ENCODE measurements at places on chromosomes 5 and 9.

DNA sequence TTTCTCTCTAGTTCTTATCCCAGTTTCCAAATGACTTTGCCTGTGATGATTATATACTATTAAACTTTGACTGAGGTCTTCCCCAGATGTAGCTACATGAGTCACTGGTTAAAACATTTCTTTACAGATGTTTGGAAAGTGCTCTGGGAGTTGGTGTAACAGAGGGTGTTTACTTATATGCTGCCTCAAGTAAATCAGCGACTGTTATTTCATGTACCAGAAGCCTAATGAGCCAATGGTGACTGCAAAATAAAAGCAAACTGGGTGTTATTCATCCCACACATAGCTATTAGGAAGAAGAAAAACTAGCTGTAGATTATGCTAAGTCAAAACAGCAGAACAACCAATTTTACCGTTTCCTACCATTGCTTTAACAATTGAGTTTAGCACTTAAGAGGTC, 929.7 kb upstream of the SEMA6A start:
- DNase-seq = no peak

DNA sequence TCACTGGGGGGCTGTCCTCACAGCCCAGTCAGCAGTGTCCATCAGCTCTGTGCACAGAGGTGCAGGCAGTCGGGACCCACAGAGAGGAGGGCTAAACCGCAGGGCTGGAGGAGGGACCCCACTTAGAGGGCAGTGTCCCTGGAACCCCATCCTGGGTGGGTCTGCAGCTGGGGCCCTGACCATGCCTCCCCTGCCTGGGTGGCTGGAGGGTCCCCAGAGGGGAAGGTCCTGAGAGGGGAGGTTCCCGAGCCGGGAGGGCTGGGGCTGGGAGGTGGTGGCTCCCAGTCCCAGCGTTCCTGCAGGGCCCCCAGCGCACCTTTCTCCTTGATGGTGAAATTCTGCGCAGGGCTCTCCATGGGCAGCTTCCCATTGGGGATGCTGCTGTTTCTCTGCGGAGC, 32.7 kb downstream of the EXOC3 start:
- no peak for DNase-seq

DNA sequence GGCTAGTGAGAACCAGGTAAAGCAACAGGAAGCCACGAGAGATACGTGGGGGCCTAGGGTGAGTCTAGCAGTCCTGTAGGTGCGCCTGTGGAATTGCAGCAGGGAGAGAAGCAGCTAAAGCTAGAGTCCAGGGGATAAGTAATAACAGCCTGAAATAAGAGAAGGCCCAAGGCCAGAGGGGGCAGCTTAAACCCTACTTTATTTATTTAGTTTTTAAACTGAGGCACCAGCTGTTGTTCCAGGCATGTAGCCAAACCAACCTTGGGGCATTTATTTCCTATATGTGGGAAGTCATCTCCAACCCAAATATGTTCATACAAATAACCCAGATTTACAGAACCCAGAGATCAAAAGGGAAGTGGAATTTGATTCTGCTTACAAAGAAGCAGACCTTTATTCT, 93.5 kb downstream of the GLDC start:
- DNase-seq = no peak

DNA sequence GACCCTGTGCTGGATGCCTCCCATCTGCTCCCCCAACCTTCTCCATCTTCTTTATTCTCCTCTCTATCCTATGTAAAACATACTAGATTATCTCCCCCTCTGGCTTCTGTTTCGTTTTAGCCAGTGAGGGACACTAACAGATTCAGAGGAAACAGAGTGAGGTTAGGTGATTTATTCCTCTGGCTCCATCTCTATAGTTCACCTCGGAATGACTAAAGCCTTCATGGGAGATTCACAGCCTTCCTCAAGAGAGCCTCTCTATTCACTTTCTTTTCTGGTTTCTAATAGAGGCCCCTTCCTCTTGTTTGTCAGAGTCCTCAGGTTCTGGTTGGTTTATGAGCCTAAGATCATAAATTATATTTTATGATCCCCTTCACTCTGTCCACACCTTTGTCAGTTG, 633.1 kb upstream of the TYRP1 start:
- no peak for DNase-seq

DNA sequence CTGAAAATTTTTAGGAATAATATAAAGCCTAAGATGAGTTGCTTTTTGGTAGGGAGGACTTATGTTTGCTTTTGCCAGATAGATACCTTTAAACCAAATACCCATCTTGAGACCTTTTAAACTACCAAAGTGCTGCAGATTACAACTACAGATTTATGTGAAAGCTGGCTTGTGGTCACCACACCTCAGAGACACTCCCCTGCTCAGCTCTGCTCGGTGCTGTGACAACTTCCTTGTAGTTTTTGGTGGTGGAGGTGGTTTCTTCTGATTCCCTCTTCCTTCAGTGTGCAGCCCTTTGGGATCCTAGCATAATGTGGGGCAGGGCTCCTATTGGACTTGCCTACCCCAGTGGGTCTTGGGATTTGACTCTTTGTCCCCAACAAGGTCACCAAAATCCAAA, 29.2 kb downstream of the GARNL3 start:
- no peak for DNase-seq

DNA sequence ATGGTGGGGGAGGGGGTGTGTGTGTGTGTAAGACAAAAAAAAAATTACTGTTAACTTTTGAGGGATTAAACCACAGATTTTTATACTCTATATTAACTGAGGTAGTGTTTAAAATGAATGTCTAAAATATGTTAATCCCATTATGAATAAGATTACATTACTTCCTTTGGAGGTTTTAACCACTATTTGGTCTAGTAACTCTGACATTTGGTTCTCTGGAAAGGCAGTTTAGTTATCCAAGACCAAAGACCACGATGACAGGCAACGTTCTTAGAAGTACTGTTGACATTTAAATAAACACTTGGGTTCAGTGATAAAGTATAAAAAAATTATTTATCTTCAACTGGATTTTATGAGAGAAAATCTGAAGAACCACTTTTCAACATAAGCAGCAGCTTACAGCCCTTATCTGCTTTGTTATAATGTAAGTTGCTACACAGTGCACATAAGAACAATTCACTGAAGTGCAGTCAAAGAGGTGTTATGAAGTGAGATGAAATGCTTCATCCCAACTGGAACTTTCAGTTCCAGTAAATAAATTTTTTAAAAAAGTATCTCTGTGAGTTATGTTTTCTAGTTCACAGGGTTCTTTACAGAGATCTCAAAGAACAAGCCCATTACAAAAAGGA, 94.5 kb downstream of the OSMR start:
- no peak for DNase-seq

GRCh38 chr9:93601063-93601462, 24.7 kb downstream of the PHF2 start:
- no peak for DNase-seq

DNA sequence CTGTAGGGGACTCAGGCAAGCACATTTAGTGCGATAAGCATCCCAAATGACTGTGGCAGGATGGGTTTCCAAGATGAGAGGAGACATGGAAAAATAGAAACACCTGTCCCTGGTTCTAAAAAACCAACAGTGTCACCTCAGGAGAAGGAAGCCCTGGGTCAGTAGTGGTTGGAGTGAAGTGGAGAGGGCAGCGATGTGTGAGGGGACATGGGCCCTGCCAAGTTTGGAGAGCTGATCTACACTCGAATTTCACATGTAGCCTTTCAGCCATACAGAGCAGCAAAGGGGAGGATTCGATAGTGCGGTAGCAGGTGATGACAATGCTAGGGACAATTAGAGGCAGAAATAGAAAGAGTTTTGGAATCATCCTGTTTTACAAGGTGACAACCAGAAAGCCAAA, 32.6 kb upstream of the LHX2 start:
- no peak for DNase-seq

DNA sequence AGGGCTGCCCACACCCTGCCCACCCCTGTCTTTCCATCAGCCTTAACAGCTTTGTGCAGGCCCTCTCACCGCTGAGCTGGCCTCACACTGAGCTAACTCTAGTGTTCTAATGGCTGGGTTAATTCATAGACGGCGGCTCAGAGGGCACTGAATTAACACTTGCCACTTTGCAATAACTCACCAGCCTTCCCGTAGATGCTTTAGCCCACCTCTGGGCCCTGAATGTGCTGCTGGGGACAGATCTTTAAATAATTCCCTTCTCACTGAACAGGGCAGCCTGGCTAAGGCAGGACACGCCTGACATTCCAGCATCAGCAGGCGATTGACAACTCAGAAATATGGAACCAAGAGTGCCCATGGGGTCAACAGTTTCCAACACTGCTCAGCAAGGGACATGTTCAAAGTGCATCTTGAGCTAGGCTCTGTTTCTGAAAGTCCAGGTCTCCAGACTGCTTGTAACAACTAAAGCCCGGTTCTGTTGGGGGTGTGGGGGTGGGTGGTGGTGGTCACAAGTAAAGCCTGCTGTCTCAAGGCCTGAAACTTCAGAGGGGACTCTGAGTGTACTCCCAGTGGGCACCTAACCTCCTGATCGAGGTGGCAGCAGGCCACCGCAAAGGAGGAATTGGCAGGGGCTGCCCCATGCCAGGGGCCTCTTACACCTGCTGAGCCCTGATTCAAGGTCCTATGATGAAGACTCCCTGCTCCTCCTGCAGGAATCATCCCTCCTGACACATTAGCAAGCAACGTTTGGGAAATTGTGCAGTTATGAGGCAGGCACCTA, 248.3 kb downstream of the FSTL4 start:
- DNase-seq = no peak

DNA sequence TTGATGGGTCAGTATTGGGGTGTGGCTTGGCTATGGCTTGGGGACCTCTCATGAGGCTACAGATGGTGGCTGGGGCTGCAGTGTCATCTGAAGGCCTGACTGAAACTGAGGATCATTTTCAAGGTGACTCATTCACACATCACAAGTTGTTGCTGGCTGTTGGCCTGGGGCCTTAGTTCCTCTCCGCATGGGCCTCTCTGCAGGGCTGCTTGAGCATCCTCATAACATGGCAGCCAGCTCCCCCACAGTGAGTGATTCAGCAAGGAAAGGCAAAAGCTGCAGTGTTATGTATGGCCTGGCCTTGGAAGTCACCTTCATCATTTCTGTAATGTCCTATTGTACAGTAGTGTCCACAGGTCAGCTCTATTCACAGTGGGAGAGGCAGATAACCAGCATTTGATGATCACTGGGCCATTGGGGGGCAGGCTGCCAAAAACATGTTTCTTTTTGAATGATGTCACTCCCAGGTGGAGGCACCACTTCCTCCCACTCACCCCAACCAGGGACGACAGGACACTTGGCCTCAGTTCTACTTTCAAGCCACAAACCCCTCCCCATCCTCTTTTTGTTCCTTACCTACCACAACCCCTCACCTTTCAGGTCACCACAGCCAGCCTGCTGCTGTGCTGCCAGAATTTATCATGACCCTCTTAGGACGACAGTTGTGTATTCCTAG, 14.4 kb downstream of the FGD3 start:
- no peak for DNase-seq

GRCh38 chr5:8429778-8430758, 561.1 kb downstream of the MTRR start:
- no peak for DNase-seq

GRCh38 chr5:27868292-27868691, 829.9 kb upstream of the CDH9 start:
- no peak for DNase-seq

DNA sequence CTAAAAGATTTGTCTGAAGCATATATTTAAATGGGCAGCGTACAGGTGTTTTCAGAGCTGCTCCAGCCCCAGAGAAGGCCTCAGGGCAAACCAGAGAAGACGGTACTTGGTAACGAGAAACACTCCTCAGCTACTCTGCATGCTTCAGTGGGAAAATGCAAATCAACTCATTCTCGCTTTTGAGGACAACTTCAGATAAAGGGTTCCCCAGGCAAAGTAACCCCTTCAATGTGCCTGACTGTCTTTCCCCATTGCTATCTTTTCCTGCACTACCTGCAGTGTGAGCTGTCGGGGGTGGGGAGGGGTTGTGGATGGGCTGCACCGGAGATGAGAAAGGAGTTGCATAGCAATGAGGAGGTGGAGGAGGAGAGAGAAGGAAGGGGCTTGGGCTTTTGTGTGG, 339.7 kb upstream of the CLINT1 start:
- no peak for DNase-seq

- no peak for DNase-seq
Measured at GRCh38 chr5:123976379-123977033, 464.5 kb downstream of the CSNK1G3 start.

GRCh38 chr5:134456825-134457224, 45.1 kb upstream of the CDKN2AIPNL start:
- DNase-seq = no peak

- no peak for DNase-seq
Measured at GRCh38 chr9:14344053-14344524, 30.1 kb upstream of the NFIB start.

DNA sequence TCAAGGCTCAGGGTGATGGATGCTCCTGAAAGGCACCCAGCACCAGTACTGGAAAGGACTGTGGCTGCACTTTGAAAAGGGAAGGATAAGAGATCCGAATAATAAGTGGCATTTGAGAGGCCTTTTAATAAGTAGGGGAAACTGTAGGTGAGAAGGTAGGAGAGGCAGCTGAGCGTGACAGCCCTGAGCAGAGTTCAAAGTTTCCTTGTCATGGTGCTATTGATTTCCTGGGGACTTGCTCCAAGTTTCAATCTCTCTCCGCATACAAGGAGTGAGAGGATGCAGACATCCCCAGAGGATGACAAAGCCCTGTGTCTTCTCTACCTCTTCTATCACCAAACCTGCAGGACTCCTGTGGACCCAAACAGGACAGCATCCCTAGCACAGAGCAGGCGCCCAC, 354.5 kb downstream of the SPOCK1 start:
- no peak for DNase-seq

DNA sequence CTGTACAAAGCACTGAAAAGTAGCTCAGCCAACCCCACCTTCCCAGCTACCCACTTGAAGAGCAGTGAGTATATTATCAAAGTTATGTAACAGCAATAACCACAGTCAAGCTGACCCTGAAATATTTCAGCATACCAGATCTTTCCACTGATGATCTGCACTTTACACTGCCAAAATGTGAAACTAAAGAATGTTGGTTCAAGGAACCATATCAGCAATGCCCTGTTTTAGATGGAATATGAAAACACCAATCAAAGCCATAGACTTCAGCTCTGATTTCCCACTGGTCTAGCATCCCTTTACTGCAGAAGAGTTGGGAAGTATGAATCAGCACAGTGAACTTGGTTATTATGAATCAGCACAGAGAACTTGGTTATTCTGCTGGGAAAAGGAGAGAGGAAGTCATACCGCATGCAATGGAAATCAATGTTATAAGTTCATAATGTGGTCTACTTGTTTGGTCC, 20.0 kb downstream of the CEMIP2 start:
- DNase-seq = no peak

GRCh38 chr9:117725426-117725887, 21.3 kb downstream of the TLR4 start:
- no peak for DNase-seq

- no peak for DNase-seq
Measured at GRCh38 chr9:77391834-77392233, 214.5 kb downstream of the VPS13A start.

GRCh38 chr5:109956884-109957283, 267.2 kb downstream of the MAN2A1 start:
- DNase-seq = no peak

- no peak for DNase-seq
Measured at GRCh38 chr5:21807953-21808352, 1045.2 kb downstream of the CDH12 start.
